Activated CD8-positive, alpha-beta memory T cell treated with anti-CD3 and anti-CD28 coated beads, Interleukin-2, amount 10 ng/mL, durations not matched to agents 7 days and 5 days (primary cell): ENCODE measurements at places on chromosomes 1 and 21. TPM values are rescaled to one million over a fixed set of nuclear protein-coding genes. Genes with fewer than 3 reads are reported as not detected.

ARTN gene
- not detected for total RNA-seq

ADGRL4 gene
- total RNA-seq: not detected

TNNI3K gene
- total RNA-seq: not detected

CDKN2C gene
- total RNA-seq: 56.5 TPM

SHISA4 gene
- total RNA-seq: 0.54 TPM

TAF13 gene
- total RNA-seq: 26.4 TPM

CELSR2 gene
- total RNA-seq: 3.3 TPM

HTR1D gene
- total RNA-seq: not detected

CNIH4 gene
- total RNA-seq: 45.5 TPM

GPR52 gene
- 2.2 TPM for total RNA-seq

KDF1 gene
- not detected for total RNA-seq

TRIM67 gene
- not detected for total RNA-seq

ADAMTS1 gene
- 0.89 TPM for total RNA-seq

VCAM1 gene
- 9.2 TPM for total RNA-seq

CYP4A22 gene
- total RNA-seq: not detected

POU3F1 gene
- not detected for total RNA-seq

CSTB gene
- 47.4 TPM for total RNA-seq

MANEAL gene
- 4.5 TPM for total RNA-seq

SV2A gene
- total RNA-seq: 17.1 TPM

KRTAP13-3 gene
- total RNA-seq: not detected
